Stimulated activated naive CD4-positive, alpha-beta T cell treated with Interleukin-2 at 50 U/mL for 16 hours (primary cell): ENCODE measurements at places on chromosomes 5 and 9.

- DNase-seq: no peak
Observed at GRCh38 chr9:110821064-110821463, 152.5 kb downstream of the MUSK start.

DNA sequence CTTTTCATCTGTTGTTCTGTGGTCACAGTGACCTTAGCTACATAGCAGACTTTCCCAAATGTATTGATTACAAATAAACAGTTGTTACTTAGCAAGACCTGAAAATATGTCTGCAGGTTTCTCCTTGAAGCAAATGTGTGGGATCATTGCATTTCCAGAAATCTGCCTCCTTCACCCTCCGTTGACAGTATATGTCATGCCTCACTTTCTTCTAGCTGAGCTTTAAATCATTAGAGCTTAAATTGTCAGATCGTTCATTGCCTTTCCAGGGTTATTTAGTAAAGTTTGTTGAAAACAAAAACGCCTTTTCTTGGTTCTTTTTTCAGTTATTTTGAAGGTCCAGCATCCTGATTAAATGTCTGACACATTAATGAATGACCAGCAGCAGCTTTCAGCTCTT, 2.3 kb upstream of the MAML1 start:
- no peak for DNase-seq

GRCh38 chr5:139696894-139697658, 48.9 kb downstream of the CXXC5 start:
- no peak for DNase-seq

DNA sequence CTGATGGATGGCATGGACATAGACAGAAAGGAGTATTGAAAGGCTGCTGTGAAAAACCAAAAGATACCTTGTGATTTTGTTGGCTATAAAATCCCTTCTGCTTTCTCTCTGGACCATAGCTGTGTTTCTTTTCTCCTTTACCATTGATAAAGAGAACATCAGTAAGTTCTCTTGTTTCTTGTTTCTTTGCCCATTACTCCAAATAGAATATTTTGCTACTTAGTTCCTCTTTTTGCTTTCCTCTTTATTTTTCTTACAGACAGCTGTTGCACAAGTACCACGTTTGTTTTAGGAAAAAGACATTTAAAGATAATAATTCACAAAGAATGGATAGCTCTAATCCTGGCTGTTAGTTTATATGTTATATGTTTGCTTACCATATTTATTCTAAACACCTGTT, 1129.2 kb downstream of the DTWD2 start:
- no peak for DNase-seq

- no peak for DNase-seq
Observed at GRCh38 chr5:65103756-65104440, 335.2 kb downstream of the CWC27 start.
